ENCODE measurements at places on chromosomes 11 and 22. TPM values are rescaled to one million over a fixed set of nuclear protein-coding genes. Genes with fewer than 3 reads are reported as not detected.

- no peaks in the 10 kb centered on the region for H3K27me3 ChIP-seq
- peaks cover 5% of the 10 kb centered on the region for H3K4me1 ChIP-seq
- no peak overlapping the region for H3K4me3 ChIP-seq
- no peak overlapping the region for H3K27ac ChIP-seq
- DNase-seq = no peak
Observed at GRCh38 chr11:126476266-126476924, 120.9 kb downstream of the ST3GAL4 start.

DNA sequence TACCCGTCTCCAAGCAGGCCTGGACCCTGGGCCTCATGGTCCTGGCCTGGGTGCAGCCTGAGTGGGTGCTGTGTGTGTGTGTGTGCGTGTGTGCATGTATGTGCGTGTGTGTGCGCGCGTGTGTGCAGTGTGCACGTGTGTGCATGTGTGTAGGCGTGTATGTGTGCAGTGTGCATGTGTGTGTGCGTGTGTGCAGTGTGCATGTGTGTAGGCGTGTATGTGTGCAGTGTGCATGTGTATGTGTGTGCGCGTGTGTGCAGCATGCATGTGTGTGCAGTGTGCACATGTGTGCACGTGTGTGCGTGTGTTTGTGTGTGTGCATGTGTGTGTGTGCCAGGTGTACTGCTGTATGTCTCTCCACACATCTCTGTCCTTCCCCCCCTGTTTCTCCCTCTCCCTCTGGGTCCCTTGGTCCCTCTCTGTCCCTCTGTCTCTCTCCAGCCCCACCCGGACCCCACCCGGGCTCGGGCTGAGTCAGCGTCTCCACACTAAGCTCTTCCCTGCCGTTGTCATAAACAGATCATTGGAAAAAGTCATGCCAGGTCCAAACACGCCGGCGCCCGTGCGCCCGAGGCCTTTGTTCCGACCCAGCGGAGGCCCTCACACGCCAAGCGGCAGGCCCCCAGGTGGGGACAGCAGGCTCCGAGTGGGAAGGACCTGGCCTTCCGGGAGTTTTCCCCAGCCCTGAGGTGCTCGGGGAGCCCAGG lies 34.0 kb downstream of the WNT7B start:
- H3K27me3 ChIP-seq = peaks cover 10% of the 10 kb centered on the region
- no peak for DNase-seq
- H3K27ac ChIP-seq = no peak overlapping the region
- no peak overlapping the region for H3K4me3 ChIP-seq
- H3K4me1 ChIP-seq = no peaks in the 10 kb centered on the region

DNA sequence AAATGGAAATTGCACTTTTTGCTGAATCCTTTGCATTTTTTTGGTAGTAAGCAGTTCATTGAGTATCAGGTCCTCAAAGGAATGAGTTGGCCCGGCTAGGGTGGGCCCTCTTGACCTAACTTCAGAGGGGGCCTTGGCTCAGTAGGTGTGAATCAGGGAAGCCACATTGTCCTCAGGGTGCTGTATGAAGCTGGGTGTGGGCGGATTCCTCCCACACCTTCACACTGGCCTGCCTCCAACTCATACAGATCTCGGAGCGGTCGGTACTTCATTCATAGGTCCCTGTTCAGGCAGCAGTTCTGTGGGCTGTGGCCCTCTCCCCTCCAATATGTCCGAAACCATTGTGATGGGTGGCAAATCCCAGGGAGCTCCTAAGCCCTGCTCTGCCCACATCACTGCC lies 47.4 kb upstream of the OR4B1 start:
- no peak overlapping the region for H3K4me3 ChIP-seq
- no peak for DNase-seq
- H3K4me1 ChIP-seq = no peaks in the 10 kb centered on the region
- no peaks in the 10 kb centered on the region for H3K36me3 ChIP-seq

The RABL2B gene
- total RNA-seq = 17.9 TPM

All from SJCRH30 (cell line).